ENCODE measurements at places on chromosomes 11 and 22.
A peak's percentile ranks its signal among the peaks of the same experiment; 100 is the strongest.

DNA sequence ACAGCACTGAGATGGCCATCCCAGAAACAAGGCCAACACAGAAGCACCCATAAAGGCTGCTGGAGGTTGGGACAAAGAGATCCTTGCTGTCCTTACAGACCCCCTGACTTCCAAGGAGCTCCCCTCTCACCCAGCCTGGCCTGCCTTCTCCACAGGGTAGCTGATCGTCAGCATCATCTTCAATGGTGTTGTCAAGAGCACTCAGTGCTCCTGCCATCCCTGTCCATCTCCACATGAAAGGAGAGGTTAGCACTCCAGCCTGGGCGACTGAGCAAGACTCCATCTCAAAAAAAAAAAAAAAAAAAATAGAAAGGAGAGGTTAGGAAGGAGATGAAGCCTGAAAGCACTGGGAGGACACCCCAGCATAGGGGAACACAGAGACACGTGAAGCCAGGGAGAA, 2.1 kb upstream of the POU2AF3 start:
- no peak for DNase-seq

GRCh38 chr11:84594602-84595001, 1032.5 kb downstream of the DLG2 start:
- DNase-seq: no peak

GRCh38 chr11:57777969-57778317, 16.3 kb downstream of the CTNND1 start:
- DNase-seq: no peak

GRCh38 chr22:42365111-42365865, 66.9 kb downstream of the NFAM1 start:
- DNase-seq: peak; percentile 26

DNA sequence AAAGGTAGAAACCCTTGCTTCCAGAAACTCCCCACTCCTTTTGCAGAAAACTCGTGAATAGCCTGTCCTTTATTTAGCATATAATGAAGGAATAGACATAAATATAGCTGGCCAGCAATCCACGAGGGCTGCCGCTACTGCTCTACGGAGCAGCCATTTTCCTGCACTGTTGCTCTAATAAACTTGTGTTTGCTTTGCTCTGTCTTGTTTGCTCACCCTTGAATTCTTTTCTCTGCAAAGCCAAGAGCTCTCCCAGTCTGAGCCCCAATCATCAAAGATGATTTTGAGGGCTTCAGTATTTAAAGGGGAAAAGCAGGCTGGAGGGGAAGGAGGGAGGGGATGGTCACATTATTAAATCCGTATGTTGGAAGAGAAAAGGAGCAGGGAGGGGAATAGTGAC, 16.6 kb upstream of the CHKA start:
- no peak for DNase-seq

DNA sequence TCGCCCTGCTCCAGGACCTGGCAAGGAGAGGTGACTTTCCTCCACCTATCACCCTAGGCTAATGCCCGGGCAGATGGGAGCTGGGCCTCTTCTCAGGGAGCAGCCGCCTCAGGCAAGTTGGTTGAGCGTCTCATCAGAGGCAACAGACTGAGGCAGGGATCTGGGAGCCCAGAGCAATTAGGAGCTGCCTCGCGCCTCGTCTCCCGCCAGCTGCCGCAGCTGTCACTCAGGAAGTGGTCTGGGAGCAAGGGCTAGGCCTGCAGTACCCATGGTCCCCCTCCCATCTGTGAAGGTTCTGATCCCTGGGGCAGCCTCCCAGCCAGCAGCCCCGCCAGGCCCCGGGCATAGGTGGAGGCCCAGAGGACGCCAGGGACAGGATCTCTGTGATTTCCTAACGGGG, 4.6 kb upstream of the CABP7 start:
- DNase-seq: no peak

- DNase-seq: no peak
Observed at GRCh38 chr22:37684803-37685615, 1.1 kb upstream of the NOL12 start.

DNA sequence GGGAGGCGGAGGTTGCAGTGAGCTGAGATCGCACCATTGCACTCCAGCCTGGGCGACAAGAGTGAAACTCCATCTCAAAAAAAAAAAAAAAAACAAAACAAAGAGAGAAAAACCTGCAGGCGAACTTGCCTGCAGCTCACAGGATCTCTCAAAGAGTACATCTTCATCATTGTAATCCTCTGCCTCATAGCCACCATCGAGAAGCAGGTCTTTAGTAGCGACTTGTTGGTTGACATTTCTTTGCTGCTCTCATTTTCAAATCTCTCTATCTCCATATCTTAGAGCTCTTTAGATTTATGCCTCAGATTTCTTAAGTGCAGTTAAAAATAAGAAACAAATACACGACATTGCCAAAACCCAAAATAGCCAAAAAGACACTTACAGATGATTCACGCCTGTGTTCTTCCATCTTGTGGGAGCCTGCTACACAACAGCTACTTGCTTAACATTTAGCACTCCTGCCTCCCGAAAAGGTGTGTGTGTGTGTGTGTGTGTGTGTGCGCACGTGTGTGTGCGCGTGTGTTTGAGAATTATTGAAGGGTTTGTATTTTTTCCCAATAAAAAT, 14.6 kb downstream of the FAM227A start:
- no peak for DNase-seq

- DNase-seq: no peak
Observed at GRCh38 chr22:49179886-49180682, 647.6 kb downstream of the BRD1 start.

GRCh38 chr22:33909075-33909458, 11.2 kb downstream of the LARGE1 start:
- DNase-seq: peak; percentile 85

GRCh38 chr22:33569018-33569417, 351.3 kb downstream of the LARGE1 start:
- no peak for DNase-seq

GRCh38 chr11:17985517-17985916, 27.3 kb downstream of the SERGEF start:
- DNase-seq: no peak

GRCh38 chr22:39471381-39472141, 14.7 kb downstream of the MGAT3 start:
- DNase-seq: peak; percentile 87

DNA sequence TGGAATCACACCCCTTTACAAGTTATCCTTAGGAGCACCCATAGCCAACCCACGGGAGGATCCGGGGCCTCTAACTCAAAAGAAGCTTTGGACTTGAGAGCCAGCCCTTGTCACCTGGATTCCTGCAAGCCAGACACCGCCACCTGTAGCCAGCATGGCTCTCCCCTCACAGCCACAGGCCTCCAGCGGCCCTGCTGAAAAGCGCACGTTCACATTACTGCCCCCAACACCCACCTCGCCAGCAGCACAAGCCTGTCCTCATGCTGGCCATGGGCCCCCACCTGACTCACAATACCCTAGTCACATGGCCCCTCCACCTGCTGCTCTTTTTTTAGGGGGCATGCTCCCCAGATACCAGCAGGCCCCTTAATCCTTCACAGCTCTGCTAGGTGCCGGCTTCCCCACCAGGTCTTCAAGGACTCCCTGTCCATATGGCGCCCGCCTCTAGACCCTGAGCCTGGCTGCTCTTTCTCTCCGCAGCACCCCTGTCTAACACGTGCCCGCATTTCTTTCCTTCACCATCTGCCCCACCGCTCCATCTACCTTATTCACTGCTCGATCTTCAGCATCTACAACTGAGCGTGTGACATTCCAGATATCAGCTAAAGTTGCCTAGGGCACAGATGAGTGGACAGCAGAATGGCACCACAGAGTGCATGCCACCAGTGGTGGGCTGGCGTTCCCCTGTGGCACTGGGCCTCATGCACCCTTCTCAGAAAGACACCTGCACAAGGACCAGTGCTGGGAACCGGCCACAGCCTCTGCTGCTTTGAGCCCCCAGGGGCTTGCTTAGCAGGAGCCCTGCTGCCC, 6.6 kb downstream of the CARS1 start:
- no peak for DNase-seq

GRCh38 chr11:131474947-131475346, 104.5 kb downstream of the NTM start:
- no peak for DNase-seq

DNA sequence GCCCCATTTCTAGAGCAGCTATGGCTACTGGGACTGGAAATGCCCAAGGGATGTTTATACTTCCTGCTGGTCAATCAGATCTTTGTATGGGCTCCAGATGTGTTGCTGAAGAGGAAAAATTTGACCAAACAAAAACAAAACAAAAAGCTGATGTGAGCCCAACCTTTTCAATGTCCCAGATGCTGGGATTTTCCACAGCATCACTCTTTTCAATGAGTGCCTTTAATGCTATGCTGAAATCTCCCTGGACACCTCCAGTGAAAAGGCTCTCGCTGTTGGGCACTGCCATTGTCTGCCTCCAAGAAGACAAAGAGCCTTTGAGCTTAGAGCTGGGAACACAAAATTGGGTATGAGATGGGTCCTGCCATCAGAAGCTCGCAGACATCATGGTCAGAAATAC, 671.9 kb downstream of the NTM start:
- no peak for DNase-seq

DNA sequence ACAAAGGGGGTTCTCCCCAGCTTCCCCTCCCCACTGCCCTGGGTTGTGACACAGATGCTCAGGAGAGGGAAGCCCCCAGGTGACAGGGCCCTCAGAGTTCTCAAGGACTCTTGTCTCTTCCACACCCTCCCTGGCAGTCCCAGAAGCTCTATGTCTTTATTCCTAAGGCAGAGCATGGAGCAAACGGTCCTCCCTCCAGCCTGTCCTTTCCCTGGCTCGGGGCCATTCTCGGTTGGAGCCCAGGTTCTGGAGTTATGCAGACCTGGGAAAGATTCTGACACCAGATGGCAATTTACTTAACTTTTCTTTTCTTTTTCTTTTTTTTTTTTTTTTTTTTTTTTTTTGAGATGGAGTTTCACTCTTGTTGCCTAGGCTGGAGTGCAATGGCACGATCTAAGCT, 186.6 kb downstream of the CEP164 start:
- DNase-seq: no peak

DNA sequence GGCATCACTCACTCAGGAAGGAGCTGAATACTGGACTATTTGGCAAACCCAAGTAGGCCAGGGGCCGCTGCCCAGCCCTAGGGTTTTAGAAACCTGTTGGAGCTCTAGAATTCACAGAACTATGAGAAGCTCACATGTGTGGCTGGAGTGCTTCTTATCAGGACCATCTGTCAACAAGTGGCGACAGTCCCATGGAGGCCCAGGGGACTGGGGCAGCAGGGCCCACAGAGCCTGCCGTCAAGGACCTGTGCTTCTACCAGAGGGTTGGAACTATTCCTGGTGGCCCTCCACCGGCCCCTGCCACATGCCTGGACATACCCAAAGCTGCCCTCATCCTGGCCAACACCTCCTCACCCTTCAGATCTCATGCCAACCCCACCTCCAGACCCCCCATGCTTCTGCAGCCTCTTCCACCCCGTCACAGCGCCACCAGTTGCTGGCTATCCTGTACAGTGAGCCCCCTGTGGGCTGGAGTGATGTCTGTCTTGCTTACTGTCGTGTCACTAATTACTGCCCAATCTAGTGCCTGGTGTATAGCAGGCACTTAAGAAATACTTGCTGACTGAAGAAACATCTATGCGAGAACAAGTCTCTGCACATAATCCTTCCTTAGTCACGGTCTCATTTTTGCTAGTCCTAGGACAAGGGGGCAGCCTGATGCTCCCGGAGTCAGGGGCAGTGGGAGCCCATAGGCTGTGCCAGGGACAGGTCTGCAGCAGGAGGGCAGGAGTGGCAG, 27.2 kb upstream of the RASL10A start:
- no peak for DNase-seq

DNA sequence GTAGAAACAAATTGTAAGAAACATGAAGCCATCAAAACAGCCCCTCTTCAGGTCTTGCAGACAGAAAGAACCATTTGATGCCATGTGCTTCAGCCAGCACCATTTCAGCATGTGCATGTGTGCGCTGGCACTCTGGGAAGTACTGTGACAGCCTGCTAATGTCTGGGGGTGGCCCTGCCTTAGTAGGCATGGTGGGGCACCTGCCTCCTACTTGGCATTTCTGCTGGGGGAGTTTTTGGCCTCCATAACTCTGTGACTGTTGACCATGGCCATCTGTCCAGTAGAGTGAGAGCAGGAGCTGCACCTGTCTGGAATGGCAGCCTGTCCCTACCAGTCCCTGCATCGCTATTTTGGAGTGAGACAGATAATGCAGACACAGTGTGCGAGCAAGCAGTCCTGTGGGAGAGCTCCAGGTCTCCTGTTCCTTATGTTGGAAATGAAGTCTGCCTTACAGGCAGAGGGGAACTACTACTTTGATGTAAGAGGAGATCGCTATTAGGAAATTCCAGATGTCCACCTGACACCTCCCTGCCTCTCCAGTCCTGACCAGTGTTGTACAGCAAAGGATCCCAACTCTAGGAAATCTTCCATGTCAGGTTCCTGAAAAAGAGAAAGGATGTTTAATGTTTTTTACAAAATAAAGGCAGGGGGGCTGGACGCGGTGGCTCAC, 102.5 kb downstream of the ATXN10 start:
- DNase-seq: no peak

DNA sequence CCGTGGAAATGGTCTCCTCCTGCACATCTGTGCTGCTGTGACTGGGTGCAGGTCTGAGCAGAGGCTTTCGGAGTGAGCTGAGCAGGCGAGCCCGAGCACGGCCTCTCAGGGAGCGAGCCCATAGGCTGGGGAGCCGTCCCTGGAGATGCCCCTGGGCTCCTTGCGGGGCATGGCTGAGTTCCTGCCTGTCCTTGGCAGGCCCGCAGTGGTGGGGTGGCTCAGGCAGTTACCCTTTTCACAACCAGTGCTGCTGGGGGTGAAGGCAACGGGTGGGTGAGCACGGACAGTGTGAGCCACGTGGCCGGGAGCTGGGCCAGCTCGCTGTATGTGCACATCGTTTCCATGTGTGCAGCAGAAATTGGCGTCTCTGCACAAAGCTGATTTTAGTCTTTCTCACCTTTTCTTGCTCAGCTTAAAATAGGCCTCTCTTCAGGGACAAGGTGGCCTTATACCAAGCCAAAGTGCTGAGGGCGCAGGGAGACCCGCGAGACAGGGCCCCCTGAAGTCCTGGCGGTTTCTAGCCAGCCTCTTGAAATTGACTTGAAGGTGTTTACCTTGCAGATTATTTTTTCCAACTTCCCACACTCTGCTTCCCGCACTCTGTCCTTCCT, at the start of gene TP53AIP1:
TSS of gene TP53AIP1 (minus strand) at position 55 of the 611 bp plus-strand sequence. CDS start 5,053 bp downstream, outside the sequence.
- DNase-seq: no peak

DNA sequence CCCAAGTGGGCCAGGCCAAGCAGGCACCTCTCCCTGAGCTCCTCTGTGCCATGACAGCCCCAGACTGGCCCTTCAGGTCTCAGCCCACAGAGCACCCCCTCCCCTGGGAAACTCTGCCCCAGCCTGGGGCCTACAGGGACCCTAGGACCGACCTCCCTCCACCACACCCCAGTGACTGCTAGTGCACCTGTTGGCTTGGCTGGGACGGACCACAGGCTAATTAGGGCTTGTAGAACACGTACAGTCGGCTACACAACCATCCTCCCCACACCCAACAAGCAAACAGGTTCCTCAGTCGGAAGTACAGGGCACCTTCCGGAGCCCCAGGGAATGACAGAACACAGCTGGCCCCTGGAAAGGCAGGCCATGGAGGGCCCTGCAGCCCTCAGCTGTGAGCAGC, 4.3 kb downstream of the SBF1 start:
- DNase-seq: no peak

DNA sequence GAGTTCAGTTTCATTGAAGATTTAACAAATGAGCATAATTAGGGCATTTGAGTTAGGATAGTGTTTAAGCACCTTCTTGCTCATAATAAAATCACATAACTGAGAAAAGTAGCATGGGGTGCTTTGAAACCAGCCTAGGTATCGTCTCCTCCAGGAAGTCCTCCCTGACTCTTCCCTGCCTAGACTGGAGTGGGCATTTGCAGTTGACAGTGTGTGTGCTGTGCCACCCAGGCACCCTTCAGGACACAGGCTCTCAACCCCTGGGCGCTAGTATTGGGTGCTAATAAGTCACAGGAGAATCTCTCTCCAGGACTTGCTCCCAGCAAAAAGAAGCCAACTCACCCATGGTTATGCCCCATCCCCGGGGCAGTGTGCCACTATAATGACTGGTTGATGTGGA, 584.1 kb downstream of the INSC start:
- no peak for DNase-seq

All from fibroblast of skin of back (primary cell).